Activated CD4-positive, alpha-beta T cell treated with anti-CD3 and anti-CD28 coated beads, Interleukin-2, amount 10 ng/mL, durations not matched to agents 7 days and 5 days (primary cell): ENCODE measurements at places on chromosomes 2 and 18.

GRCh38 chr18:48589797-48590519 lies 51.1 kb downstream of the CTIF start:
- no peak for DNase-seq

- DNase-seq = no peak
Measured at GRCh38 chr18:55500316-55501086, 87.5 kb downstream of the TCF4 start.

GRCh38 chr2:159728629-159729028 lies 16.3 kb downstream of the MARCHF7 start:
- DNase-seq = no peak

DNA sequence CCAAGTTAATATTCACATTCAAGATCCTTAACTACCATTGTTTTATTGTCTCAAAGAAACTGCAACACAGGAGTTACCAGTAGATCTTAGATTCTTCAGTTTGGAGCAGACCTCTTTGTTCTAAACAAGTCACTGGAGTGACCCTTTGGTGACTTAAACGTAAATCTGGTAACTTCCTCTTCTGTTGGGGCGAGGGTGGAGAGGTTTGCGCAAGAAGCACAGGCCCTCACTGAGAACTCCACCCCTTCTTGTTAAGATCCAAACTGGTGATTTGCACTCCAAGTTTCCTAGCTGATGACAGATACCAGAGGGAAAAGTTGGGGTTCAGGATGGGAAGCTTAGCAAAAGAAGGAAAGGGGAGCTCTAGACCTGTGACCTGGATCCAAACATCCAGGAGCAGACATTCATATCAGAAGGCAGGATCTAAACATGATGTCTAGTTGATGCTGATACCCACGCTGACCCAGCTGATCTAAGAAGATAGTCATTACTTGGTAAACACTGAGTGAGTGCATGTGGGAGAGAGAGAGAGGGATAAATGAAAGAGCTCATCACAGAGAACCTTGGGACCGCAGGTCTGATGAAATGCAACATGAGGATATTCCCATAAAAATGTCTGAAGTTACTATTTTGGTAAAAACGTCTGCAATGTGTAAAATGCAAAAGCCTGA lies 256.0 kb downstream of the CDH20 start:
- no peak for DNase-seq

DNA sequence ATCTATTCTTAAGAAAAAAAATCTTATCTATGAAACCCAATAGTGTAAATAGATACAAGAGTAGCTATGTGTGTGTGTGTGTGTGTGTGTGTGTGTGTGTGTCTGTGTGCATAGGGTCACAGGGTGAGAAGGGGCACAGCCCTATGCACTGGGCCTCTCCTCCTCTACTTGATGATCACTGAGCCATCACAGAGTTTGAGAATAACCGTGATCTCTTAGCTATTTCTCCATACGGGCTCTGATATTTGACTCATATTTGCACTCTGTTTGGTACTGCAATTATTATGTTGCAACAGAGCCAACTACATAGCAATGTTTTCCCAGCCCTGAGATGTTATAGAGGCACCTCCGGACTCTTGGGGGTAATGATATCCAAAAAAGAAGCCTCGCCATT lies 28.8 kb upstream of the SLC40A1 start:
- DNase-seq = no peak

DNA sequence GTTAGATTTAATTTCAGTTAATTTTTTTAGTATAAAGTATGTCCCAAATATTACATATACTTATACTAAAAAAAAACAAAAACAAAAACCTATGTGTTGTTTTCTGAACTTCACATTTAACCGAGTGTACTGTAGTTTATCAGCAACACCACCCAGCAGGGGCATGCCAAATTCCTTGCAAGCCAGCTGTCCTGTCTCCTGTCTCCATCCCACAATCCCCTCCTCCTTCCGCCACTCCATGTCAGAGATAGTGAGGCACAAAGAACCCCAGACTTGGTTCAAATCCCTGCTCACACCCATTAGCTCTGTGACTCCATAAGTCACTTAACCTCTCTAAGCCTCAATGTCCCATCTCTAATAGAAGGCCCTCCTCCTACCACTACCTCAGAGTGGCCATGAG lies 9.4 kb downstream of the CHST10 start:
- DNase-seq = no peak

- DNase-seq = no peak
Measured at GRCh38 chr2:7837237-7837760, 844.6 kb upstream of the ID2 start.

DNA sequence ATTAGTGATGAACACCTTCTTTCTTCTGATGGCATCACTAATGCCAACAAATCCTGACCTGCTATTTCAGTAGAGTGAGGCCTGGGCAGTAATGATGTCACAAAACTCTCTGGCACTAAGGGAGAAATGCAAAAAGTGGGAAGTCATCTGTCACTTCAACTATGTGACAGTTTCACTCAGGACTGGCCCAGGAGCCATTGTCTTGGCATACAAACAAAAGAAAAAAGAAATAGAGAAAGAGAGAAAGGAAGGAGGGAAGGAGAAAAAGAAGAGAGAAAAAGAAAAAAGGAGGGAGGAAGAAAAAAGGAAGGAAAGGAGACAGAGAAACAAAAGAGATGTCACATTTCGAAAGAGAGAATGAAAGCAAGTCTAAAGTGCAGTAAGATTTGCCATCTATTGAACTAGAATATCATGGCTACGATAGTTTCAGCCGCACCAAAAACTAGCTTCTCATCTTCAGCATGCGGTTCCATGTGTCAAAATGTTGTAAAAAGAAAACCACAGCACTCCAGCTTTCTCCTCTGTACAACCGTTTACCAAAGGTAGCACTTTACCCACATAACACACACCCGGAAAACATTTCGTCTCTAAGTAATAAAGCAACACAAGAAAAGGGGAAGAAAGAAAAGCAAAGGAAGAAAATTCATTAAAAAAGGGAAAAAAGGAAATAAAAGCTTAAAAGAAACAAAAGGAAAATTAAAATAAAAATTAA lies 50.1 kb downstream of the CD226 start:
- peak; percentile 73 for DNase-seq

- DNase-seq = no peak
Measured at GRCh38 chr2:233761040-233761769, 1.1 kb downstream of the UGT1A1 start.

DNA sequence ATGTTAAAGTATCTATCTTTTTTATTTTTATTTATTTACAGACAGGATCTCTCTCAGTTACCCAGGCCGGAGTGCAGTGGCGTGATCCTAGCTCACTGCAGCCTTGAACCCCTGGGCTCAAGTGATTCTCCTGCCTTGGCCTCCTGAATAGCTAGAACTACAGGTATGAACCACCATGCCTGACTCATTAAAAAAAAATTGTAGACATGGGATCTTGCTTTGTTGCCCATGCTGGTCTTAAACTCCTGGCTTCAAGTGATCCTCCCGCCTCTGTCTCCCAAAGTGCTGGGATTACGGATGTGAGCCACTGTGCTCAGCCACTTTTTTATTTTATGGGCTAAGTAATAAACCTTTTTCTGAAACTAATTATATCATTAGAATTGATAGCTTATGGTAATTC lies 7.1 kb downstream of the MFSD6 start:
- no peak for DNase-seq

DNA sequence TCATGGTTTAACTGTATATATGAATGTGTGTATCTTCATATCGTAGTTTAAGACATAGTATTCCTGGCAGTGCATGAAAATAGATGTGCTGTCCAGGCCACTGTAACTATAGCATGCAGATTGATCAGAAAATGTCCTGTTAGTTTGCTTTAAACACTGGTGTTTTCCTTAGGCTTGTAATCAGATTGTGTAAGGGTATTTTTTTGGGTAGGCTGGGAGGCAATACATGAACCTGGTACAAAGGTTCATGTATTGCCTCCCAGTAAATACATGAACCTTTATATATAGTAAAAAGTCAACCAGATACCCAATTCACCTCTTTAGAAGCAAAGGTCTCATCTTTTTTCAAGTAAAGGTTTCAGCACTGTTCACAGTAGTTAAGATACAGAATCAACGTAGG lies 1.6 kb downstream of the COQ10B start:
- DNase-seq = no peak

DNA sequence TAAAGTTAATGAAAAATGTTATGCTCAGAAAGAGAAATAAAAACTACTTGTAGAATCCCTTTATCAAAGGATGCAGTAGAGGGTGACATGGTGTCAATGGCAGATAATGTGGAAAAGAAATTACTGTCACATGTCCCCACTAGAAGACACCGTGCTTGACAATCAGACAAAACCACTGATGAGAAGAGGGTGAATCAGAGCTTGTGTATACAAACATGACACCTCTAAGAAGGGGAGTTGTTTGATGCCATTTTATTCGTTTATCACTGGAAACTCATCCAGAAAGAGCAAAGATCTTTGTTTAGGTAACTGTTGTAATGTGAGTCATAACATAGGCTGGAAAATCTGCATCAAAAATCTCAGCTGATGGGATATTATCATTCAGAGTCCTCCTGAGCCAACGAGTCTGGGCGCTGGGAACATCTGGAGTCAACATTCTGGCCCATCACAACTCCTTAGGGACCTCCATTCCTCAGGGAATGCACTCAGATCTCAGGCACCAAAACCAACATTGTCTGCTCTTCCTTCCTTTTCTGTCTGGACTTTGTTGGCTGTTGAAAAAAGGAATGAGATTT lies 49.5 kb upstream of the RAB12 start:
- DNase-seq = no peak

GRCh38 chr18:54192415-54192814 lies 32.1 kb downstream of the MBD2 start:
- DNase-seq = no peak

DNA sequence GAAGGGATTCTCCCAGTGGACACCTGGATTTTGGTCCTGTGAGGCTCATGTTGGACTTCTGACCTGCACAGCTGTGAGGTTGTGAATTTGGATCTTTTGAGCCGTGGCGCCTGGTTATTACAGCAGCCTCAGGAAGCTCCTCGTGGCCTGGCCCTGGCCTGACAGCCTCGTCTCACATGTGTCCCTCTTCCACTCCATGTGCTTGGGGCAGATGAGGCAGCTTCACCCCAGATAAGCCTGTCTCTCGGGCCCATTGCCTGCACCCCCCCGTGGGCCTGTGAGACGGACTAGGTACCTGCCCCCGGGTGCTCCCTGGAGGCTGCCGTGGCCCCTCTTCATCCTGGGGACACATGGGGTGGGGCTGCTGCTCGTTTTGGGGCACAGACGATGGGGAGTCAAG lies 51.2 kb downstream of the CTDP1 start:
- no peak for DNase-seq

- DNase-seq = no peak
Measured at GRCh38 chr18:10852385-10853303, 296.7 kb downstream of the PIEZO2 start.

DNA sequence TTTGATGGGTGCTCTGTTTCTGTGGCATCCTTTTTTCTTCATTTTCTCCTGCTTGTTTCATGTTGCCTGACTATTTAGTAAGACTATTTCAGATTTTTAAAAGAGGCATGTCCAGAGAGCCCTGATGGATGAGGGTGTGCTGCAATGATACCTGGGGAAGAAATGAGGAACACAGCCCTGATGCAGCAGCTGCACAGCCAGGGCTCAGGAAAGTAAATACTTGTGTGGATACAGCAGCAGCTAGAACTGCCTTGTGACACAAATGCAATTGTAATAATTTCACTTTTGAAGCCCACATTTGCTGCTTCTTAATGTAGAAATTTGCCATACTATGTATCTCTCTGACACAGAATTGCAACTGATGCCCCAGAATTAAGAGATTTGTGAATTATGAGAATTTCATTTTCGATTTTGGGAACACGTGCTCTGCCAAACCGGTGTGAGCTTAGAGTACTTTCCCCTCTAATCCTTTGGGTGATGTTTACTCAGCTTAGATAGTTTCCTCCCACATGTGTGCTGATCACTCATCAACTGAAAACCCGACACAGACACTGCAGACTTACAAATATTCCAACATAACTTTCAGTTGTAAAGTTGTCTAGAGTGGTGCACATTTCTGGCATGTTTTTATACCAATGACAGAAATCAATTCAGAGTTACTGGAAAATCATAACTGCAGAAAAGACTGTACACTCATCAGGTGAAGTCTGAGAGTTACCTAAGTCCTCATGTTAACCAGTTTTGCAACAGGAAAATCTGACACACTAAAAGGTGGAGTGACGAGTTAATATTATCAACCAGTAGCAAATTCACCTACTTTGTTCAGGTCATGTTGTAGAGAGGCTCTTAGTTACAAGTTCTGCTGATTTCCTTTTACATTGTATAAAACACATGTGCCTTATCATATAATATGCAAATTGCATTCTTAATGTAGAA lies 383.4 kb downstream of the CBLN2 start:
- no peak for DNase-seq

GRCh38 chr2:80852808-80853139 lies 548.2 kb upstream of the LRRTM1 start:
- no peak for DNase-seq

DNA sequence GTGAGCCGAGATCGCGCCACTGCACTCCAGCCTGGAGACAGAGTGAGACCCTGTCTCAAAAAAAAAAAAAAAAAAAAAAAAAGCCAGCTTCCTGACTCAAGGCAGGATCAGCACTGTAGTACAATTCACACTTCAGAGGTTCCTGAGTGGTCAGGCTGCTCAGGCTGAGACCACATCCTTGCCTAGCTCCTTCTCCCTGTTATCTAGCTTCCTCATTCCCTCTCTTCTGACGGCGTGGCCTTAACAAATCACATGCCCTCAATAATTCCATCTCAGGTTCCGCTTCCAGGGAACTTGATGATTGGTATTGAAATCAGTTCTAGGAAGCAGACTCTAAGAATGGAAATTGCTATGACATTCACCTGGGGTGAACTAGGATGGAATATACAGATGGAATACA lies 29.8 kb upstream of the KDM3A start:
- DNase-seq = no peak

DNA sequence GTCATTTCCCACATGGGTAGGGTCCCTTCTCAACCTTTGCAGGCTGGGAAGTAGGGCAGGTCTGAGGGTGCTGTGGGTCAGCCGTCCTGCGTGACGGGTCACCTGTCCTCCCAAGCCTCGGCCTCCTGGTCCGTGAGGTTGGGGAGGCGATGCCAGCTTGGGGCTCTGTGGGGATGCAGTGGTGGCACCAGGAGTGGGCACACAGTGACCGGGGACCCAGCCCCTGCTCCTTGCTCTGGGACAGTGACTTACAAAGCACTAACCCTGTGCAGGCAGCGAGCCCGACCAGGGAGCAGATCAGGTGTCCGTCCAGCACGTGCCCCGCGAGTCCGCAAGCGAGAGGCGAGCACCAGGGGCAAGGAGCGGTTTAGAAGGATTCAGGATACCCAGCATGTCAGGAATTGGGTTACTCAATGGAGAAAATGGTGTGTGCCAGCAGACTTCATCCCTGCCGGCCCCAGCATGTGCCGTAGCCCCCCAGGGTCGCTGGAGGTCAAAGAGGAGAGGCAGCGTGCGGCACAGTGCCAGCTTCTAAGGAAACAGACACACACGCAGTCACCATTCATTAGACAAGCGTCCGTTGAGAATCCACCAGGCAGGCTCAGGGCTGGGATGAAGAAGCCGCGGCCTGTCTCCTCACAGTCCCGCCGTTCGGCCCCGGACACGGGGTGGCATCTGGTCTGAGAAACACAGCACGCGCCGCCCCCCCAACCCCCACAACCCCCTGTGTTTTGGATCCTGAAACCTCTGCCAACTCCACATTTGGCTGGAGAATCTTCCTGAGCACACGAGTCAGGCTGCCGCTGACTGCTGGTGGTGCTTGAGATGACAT lies 11.7 kb downstream of the COLEC11 start:
- no peak for DNase-seq

GRCh38 chr2:158098178-158098577 lies 3.5 kb upstream of the UPP2 start:
- no peak for DNase-seq

GRCh38 chr2:41710944-41711343 lies 336.9 kb upstream of the PKDCC start:
- DNase-seq = no peak

- no peak for DNase-seq
Measured at GRCh38 chr2:236558993-236559978, 10.3 kb upstream of the ACKR3 start.
